ENCODE measurements at places on chromosomes 4 and X.

DNA sequence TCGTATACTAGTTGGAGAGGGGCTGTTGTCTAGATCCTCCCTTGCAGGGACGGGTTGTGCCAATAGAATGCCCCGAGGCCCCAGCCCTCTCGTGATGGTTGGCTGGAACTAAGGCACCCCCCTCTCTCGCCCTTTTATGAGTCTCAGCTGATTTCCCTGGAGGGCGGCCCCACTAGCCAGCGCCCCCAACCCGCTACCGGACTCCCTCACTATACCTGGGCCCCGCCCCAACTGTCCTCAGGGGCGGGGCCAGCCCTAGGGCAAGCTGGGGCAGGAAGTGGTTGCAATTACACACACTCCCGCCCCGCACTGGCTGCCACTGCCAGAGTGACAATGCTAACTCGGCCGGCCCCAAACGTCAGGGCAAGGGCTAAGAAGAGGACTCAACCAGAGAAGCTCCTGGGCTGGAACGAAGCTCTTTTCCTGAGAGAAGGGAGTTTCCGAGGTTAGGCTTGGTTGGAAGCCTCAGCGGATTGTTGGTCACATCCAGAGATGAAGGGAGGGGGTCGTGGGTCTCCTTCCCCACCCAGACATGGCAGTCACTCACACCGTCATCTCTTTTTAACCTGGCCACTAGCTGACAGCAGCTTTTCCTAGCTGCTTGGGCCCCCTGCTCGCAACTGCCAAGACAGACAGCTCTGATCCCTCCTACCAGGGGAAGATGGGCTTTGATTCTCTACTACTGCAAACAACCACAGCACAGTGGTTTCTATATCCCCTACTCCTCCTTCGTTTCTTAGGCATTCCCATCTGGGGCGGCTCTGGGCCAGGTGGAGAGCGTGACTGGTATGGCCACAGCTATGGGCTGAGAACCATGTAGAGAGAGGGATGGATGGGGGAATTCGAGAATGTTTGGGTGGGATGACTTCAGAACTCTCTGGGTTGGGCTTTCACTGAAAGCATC lies 21.0 kb upstream of the BCORL1 start:
- peak; percentile 75 for DNase-seq

GRCh38 chr4:169184686-169185085 lies 86.1 kb downstream of the SH3RF1 start:
- DNase-seq: no peak

DNA sequence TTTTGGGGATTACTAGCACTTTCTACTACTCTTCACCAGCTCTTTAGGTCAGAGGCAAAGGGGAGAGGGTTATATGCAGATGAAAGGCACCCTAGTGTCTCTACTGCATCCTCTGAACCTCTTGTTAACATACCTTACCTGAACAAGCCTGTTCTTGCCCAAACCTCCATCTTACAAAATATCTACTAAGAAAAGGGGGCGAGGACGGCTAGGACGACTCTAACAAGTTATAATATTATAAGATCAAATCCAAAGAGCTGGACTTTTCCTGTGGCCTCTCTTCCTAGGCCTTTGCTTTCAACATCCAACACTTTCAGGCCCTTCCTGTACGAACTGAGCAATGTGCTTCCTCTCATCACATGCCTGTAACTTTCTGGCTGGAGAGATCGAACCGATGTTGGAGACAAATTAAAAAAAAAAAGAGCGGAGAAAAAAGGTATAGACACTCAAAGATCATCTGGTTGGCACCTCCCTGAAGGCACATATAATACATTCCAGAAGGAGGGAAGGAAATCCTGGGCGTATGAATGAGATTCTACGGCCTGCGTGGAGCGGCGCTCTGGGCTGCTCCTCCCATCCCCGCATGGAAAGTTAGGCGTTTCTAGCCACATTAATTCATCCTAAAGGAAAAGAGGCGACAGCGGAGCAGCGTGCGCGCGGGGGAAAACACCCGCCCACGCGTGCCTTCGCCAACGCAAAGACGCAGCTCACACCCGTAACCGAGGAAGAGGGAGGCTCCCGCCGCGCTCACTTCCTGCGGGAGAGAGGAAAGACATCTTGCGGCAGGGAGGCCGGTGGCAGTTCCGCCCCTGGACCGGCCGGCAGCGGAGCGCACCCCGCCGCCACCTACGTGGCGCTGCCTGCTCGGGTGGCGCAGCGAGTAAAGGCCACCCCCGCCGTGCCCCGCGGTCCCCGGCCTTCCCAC lies 808 bp downstream of the PRDM5 start:
- DNase-seq: peak; percentile 47

GRCh38 chrX:82711457-82711856 lies 796.6 kb upstream of the POU3F4 start:
- DNase-seq: no peak

- DNase-seq: no peak
Measured at GRCh38 chr4:2991243-2991642, 27.9 kb downstream of the GRK4 start.

GRCh38 chr4:110869114-110869513 lies 246.2 kb upstream of the PITX2 start:
- no peak for DNase-seq

- no peak for DNase-seq
Measured at GRCh38 chr4:153119626-153120025, 84.6 kb upstream of the TRIM2 start.

- DNase-seq: no peak
Measured at GRCh38 chr4:168070903-168071302, 21.4 kb upstream of the ANXA10 start.

- DNase-seq: no peak
Measured at GRCh38 chrX:57132046-57132445, 5.2 kb downstream of the SPIN2A start.

- no peak for DNase-seq
Measured at GRCh38 chr4:60724623-60725022, 475.5 kb upstream of the ADGRL3 start.

DNA sequence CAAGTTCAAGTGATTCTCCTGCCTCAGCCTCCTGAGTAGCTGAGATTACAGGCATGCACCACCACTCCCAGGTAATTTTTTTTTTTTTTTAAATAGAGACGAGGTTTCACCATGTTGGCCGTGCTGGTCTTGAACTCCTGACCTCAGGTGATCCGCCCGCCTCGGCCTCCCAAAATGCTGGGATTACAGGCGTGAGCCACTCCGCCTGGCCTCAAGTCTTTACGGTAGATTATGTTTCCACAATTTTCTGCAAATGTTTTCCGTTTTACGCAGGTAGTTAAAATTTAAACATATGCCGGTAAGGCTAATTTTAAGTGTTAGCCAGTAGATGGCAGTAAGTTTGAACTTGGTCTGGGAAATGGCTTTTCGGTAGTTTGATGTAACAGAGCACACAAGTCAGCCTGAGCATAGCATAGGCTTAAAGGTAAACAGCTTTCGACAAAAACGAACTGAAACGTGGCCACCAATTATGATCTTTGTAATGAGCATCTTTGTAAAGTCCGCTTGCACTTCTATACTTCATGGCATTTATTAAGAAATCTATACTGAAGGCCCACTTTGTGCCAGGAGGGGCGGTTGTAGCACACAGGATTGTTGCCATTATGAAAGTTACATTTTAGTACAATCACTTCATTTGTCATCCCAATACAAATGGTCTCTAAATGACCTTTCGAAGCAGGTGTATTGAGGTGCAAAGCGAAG lies 31.1 kb downstream of the CCKAR start:
- peak; percentile 4 for DNase-seq

- DNase-seq: no peak
Measured at GRCh38 chr4:28427306-28428085, 1566.9 kb downstream of the STIM2 start.

DNA sequence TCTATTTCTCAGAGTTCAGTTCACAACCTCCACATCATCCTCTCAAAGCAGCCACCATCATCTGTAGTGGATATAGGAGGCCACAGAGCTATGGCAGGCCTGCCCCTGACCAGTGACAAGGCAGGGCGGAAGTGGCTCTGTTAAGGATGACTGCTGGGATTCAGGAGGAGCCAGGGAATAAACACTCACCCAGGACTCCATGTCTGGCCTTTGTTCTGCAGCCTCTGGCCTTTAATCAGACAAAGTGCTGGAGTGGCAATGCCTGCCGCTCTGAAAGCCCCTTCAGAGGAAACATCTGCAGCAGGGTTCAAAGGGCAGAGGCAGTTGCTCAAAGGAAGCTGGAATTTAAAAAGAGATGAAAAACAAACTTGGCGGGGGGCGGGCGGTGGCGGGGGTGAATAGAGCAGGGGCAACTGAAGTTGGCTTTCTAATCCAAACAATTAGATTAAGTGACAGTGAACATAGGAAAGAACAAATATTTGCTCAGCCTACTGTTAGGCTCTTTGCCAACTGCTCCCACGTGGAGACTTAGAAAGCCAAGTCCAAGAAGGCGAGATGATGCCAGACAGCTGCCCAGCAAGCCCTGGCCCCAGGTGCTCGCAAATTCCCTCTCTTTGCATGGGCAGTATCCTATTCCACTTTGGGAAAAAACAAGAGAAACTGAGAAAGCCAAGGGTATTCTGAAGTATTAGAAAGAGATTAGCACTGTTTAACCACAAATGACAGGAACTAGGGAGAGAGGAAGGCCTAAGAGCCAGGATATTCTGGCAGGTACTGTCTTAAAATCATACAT lies 5.5 kb downstream of the MPP1 start:
- DNase-seq: no peak

- DNase-seq: peak; percentile 57
Measured at GRCh38 chrX:119008110-119008744, 33.8 kb downstream of the LONRF3 start.

DNA sequence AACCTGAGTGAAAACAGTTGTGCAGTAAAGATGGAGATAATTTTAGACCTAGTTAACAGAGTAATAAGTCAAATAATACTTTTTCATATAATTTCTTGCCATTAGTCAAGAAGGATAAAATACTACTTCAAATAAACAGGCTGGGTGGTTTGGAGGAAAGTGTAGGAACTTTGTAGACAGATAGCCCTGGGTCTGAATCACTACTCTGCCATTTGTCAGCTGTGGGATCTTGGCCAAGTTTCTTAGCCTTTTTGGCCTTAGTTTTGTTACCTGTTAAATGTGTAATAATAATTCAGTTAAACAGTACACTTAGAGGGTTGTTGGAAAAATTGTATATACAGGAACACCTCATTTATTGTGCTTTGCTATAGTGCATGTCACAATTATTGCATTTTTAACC lies 163.7 kb downstream of the NPNT start:
- DNase-seq: no peak

DNA sequence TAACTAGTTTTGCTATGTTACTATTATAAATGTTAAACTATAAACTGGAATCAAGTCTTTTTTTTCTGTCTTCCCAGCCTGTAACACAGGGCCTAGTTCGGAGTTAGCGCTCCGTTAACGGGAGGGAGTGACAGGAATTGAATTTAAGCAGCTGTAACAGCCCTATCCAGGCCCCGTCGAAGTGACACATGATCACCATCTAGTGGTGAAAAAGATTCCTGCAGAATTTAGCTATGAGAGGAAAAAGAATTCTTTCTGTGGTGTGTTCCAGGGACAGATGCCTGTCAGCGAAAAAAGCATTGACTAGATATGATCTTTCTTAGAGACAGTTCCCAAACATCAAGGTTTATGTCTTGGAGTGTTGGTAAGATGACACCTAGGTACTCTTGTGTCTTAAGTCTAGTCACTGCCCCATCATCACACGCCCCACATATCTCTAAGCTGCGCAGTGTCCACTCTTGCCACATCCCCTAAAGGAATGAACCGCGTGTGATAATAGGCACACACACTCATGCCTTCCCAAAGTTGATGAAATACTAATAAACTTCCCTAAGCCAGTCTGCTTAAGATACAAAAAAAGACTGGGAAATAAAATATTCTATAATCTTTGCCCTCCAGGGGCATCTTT lies 2.1 kb downstream of the GAB3 start:
- peak; percentile 60 for DNase-seq

DNA sequence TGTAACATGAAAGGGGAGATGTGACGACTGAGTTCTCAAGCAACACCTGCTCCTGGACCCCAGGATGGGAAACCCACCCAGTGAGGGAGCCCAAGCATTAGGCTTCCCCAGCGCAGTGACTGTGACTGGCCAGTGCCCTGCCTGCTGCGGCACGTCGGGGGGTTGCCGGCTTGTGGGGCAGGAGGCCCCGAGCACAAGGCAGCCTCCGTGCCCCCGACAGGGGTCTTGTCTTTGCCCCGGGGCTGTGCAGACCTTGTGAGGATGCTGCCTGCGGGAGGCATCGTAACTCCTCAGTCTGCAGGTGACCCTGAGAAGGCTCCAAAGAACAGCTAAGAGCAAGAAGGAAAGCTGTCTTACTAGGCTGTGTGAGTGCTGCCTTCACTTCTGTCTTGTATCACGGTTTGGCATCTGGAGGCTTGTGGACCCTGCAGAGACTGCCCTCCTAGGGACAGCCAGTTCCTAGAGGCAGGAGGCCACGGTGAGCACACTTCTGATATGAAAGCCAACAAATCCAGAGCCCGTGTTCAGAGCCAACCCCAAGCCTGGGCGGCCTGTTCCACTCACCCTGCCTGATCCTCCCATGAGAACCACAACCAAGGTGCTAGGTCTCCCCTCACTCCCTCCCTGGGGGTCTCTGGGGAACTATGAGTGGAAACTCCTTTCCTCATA lies 47.7 kb downstream of the FGFRL1 start:
- no peak for DNase-seq

DNA sequence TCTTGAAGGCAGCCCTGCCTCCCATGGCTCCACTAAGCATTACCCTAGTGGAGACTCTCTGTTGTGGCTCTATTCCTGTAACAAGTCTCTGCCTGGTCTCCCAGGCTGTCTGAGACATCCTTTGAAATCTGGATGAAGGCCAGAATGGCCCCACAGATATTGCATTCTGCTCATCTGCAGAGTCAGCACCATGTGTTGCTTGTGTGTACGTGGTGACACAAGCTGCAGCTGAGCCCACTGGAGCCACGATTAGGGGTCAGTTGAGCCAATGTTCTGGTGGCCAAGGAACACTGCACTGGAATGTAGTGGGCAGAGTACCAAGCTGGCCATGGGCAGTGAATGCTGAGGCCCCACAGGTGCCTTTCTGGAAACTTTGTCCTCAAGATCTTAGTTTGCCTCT lies 29.2 kb downstream of the GRID2 start:
- DNase-seq: no peak

GRCh38 chr4:173074501-173074946 lies 94.1 kb upstream of the GALNT7 start:
- no peak for DNase-seq

DNA sequence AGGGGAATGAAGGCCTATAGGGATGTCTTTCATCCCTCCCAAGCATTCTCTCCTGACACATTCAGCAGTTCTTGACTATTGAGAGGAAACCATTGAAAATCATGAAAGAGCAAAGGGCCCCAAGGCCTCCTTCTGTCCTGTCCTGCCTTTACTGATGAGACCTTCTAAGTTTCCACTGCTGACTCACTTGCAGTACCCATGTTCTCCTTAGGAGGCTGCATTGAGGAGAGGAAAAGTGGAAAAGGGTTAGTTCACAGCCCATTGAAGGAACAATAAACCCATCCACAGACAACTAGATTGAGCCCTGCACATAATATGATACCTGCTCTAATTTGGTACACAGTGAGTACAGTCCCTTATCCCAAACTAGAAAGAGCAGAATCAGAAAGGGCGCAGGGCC lies 115.1 kb upstream of the PNPLA4 start:
- no peak for DNase-seq

- no peak for DNase-seq
Measured at GRCh38 chr4:123785538-123785937, 388.9 kb downstream of the SPRY1 start.
